ENCODE measurements at places on chromosomes 3 and 15.
A peak's percentile ranks its signal among the peaks of the same experiment; 100 is the strongest.

GRCh38 chr3:149401926-149402310 lies 24.5 kb upstream of the TM4SF1 start:
- peak; percentile 91 for DNase-seq

DNA sequence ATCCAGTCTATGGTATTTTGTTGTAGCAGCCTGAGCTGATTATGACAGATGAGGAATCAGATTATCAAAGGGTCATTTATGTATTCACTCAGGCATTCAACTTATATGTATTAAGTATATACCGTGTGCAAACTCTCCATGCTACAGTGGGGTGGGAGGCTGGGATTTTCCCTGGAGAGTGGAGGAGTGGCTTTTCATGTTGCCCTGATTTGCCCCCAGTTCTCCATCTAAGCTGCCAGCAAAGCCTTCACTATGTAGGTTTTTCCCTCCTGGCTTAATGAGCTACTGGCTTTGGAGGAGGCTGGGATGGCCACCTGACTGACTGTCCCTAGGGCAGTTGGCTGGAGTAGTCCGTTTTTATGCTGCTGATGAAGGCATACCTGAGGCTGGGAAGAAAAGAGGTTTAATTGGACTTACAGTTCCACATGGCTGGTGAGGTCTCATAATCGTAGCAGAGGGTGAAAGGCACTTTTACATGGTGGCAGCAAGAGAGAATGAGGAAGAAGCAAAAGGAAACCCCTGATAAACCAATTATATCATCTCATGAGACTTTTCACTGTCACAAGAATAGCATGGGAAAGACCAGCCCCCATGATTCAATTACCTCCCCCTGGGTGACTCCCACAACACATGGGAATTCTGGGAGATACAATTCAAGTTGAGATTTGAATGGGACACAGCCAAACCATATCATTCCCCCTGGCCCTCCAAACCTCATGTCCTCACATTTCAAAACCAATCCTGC lies 253.9 kb downstream of the RPLP1 start:
- DNase-seq: peak; percentile 53

GRCh38 chr15:90530250-90531051 lies 728 bp downstream of the CRTC3 start:
- peak; percentile 27 for DNase-seq

DNA sequence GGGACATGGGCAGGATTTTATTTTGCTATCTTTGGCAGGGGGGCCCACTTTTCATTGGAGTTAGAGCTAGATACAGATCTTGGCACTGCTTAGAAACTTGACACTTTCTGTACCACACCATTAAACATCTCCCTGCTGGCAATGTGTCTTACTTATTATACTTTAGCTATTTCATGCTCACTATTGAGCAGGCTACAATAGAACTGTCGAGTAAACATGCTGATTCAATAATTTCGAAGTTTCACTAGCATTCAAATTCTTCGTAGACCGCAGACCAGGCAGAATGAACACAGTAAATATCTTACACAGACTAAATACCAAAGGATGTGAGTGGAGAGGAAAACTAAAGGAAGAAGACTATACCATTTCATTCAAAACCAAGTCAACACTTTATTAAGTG lies 180.8 kb downstream of the UNC13C start:
- DNase-seq: no peak

Data from inflammatory macrophage treated with lipopolysaccharide for 4 hours (primary cell).